ENCODE measurements at places on chromosomes 13 and 19.

DNA sequence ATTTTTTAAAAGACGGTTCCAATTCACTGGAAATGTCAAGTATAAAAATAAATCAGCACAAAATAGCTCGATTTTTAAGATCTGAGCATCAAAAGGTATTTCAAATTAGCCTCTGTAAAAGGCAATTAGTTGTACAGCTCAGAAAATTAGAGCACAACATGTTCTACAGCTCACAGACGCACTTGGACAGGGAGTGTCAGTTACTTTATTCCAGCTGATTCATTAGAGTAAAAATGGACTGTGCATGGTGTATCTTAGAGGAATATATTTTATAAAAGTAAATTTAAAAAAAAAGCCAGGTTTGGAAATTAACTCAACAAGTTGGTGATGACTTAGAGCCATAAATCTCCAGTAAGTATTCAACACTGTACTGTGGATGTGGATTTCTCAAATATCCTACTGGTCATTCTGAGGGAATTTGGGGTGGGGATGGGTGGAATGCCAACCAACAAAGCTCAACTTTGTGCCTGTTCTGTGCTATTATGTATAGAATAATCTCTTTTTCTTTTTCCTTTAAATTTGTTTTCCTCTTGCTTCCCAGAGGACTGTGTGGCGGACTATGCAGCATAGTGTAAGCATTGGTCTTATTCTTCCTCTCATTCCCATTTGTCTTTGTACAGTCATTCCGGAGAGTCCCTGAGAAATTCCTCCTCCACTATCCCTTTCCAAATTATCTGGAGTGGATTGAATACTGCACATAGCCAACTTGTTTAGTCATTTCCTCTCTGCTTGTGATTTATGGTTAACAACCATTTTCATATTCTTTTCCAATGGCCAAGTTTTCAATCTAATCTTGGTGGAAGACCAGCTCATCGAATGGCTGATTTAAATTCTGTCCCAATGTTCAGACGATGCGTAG lies 169.3 kb downstream of the DCT start:
- DNase-seq, result no peak

DNA sequence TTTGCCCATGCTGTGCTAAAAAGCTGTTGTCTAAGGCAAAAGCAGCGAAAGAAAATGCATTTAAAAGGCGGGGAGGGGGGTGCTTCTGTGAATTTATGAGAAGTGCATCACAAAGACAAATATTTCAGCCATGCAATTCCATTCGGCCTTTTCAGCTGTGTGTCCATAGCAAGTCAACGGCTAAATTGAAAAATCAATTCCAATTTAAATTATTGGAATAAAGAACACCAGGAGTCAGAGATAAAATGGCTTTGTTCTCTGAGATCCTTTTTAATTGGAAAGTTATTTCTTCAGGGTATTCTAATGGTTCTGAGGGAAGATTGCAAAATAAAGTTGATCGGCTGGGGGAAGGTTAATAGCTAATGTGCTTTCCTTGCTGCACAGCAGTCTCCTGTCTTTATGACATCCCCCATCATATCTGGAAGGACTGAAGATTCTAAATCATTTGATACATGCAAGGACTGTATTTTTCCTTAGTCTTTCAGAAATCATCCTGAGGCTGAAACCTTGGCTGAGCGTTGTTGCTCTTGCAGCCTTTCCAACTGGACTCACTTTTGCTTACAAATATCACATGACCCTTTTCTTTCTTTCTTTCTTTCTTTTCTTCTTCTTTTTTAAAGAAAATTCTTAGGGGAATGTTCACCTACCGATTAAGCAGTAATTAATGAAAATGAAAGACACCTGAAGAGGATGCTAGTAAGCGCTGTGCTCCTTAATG lies 647.1 kb downstream of the DACH1 start:
- no peak for DNase-seq

DNA sequence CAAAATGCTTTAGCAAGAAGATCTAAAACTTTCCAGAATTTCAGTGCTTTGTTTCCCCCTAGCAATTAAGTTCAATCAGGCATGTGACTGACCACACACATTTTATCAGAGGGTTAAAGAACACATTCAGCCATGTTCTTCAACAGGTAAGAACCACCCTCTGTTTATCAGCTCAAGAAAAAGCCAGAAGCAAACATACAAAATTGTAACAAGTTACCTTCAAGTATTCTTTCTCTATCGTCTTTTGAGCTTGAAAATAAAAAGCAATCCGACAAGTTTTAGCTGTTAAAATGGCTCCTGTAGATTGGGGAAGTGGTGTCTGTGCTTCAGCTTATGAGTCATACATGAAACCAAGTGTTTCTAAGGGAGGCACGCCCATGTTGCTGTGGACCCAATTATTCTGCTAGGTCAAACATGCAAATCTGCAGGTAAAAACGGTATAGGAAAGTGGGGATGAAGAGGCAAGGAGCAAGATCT lies at the start of gene ELF1:
Gene ELF1, minus strand, starts transcription at position 306 of the 477 bp plus-strand sequence. CDS start 37,262 bp downstream, outside the sequence.
- peak; percentile 65 for DNase-seq

- no peak for DNase-seq
Measured at GRCh38 chr13:52782471-52783448, 43.1 kb upstream of the CNMD start.

GRCh38 chr13:21739771-21740170 lies 68.9 kb downstream of the FGF9 start:
- no peak for DNase-seq

- no peak for DNase-seq
Measured at GRCh38 chr13:77034881-77035280, 7.9 kb upstream of the FBXL3 start.

DNA sequence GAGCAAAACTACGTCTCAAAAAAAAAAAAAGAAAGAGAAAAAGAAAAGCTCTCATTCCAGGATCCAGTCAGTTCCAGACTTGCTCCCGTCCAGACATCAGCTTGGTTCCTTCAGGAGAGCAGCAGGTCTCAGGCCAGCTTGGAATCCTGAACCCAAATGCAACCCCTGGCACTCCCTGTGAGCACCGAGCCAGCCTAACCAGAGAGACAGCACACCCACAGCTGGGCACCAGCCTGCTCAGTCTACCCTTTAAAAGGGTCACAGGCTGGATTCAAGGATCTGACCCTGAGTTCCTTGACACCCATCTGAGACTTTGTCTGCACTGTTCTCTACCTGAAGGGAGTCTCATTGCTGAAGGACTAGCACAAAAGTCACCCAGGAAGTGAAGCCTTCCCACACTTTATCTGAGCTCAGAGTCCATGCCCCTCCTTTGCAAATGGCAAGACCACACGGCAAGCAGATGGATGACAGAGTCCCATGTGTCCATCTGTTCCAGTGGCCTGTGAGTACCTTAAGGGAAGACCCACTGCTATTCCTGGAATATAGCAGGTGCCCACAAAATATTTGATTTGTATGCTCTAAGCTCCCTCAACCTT lies 1.4 kb downstream of the PEPD start:
- DNase-seq, result no peak

GRCh38 chr19:17743874-17744580 lies 7.2 kb upstream of the FCHO1 start:
- DNase-seq, result no peak

GRCh38 chr19:33300894-33301143 lies 1.5 kb downstream of the CEBPA start:
- no peak for DNase-seq

GRCh38 chr13:41199526-41199925 lies 5.2 kb upstream of the KBTBD7 start:
- DNase-seq, result no peak

DNA sequence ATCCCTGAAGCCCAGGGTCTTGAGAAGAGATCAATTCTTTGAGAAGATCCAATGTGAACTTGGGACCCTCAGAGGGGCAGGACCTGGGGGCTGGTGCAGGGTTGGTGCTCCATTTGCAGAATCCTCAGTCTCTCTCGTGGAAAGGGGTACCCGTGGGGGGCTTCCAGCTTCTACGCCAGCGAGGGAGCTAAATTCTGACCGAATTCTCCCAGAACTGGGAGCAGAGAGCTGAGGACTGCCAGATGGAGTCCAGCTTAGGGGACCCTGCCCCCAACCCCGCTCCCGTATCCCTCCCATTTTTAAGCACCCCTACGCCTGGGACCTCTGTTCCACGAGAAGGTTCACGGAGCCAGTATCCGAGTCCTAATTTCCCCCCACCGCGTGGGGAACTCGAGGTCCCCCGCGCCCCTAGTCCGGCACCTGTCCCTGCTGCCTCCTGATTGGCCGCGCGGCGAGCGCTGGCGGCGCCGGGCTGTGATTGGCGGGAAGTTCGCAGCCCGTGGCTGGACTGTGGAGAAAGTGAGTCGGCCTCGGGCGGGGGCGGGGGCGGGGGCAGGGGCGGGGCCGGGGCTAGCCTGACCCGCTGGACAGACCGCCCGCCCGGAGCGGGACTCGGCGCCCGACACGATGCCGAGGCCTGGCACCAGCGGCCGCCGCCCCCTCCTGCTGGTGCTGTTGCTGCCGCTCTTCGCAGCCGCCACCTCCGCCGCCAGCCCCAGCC lies 4.4 kb upstream of the LTBP4 start:
- peak; percentile 42 for DNase-seq

DNA sequence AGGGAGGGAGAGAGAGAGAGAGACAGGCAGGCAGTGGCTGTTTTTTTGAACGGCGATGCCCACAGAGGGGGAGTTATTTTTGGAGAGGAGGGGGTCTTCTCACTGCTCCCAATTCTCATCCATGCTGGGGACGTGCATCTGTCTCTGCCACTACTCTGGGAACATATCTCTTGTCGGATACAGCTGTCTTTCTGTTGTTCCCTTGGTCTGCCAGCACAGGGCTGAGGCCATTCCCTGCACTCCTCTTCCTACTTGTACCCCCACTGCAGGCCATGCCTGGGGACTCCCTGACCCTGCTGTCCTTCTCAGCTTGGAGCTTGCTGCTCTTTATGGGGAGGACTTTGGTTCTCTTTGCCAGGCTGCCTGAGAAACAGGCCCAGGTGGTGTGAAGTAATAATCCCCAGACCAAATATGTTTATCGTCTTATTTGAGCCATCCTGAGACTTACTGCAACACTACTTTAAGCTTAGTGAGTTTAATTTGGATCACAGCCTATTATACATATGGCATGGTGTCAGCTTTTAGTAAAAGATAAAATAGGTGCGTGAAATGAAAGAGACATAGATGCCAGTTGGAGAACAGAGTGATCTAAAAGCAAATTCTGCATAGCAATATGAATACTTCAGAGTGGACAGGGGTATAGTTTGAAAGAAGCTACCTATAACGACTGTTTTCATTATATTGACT lies 19.1 kb downstream of the LRCH1 start:
- no peak for DNase-seq

DNA sequence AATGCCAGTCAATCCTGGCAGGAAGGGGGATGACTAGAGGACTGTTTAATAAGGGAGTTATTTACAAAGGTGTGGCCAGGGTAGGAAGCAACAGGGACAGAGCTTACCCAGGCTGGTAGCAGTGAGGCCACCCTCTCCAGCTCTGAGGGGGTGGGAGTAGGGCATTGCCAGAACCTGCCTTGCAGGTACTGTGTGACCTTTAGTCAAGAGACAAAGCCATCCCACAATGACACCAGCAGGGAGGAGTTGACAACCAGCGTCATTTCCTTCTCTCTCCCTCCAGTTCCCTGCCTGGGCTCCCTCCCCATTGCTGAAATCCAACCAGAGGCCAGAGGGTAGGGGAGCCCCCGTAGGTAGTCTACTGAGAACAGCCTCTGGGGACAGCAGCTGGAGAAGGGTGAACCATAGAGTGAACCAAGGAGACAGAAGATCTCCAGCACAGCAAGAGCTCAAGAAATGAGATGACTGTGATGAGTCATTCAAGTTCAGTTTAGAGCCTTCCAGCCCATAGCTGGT lies 33.3 kb upstream of the SPATA13 start:
- peak; percentile 42 for DNase-seq

DNA sequence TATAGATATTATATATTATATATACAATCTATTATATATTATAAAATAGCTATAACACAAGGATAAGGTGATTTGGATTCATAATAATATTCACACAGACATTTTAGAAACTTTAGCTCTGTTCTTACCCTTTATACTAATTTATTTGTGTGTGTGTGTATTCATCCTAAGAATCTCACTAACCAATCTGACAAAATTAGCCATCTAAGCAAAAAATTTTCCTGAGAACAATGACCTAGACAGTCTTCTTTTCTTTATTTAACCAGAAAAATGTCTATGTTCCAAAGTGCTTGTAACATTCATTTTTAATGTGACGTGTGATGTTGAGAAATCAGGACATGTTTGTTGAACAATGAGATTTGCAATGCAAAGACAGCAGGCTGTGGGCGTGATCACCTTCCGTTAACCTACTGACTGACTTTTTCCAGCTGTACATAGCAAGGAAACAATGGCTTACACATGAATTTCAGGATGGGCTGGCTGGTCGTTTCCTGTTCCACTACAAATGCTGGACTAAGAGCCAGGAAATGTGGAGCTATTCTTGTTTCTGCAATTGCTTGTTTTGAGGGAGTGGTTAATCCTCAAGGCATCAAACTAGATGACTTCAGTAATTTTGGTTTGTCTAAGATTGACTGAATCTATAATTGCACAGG lies 634.6 kb upstream of the ARGLU1 start:
- DNase-seq, result no peak

DNA sequence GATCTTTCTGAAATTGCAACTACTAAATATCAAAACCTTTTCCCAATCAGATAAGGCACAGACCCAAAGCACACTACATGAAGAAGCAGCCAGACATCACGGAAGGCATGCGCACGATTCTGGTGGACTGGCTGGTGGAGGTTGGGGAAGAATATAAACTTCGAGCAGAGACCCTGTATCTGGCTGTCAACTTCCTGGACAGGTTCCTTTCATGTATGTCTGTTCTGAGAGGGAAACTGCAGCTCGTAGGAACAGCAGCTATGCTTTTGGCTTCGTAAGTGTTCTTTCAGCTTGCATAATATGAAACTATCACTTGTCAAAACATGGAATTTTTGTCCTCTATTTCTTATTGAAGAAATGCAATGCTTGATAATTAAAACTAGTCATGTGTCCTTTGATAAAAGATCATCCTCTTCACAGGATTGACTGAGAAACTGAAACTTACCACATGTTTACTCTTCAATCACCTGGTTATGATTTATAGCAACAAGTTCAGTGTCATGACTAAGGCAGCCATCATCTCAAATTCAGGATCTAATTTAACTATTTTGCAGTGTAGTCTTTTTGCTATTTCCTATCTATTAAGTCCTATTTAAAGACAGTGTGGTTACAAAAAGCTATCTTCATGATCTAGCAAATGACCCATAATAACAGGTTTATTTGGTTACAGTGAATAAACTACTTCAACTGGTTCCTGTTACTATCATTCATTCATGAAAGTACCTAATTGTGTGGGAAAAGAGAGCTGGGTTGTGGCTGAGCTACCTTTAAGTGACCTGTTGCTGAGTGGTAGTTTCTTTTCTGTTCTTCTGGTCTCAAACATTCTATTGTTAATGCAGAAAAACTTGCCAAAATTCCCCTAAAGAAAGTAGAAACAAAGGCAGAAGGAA lies 6.5 kb downstream of the CCNA1 start:
- DNase-seq, result no peak

Measured in activated CD4-positive, alpha-beta T cell treated with anti-CD3 and anti-CD28 coated beads for 48 hours (primary cell).